ENCODE measurements at places on chromosomes 7 and 10. TPM values are rescaled to one million over a fixed set of nuclear protein-coding genes. Genes with fewer than 3 reads are reported as not detected.

TFPI2 gene
- 0.33 TPM for total RNA-seq

SNX8 gene
- total RNA-seq, result 7.5 TPM

PRKRIP1 gene
- total RNA-seq, result 29.9 TPM

CNNM1 gene
- total RNA-seq, result 2.0 TPM

DPYSL4 gene
- total RNA-seq, result 3.0 TPM

AS3MT gene
- 1.7 TPM for total RNA-seq

MYOZ1 gene
- total RNA-seq, result not detected

MARVELD1 gene
- 39.8 TPM for total RNA-seq

ATG9B gene
- total RNA-seq, result 0.94 TPM
